ENCODE measurements at places on chromosomes 5 and 9.

DNA sequence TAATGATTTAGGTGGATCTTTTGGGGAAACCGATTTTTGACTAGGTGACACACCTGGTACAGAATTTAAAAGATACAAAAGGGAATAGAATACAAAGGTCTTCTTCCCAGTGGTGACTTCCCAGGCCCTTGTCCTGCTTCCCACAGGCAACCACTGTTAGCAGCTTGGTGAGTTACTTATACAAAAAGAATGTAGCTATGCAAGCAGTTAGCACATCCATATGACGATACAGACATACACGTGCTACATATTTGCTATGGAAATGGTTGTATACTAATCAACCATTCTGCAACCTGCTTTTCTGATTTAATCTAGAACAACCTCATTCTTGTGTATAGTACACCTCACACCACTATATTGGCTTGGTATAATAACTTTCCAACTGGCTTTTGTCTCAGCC lies 51.0 kb downstream of the OTULIN start:
- DNase-seq, result no peak

DNA sequence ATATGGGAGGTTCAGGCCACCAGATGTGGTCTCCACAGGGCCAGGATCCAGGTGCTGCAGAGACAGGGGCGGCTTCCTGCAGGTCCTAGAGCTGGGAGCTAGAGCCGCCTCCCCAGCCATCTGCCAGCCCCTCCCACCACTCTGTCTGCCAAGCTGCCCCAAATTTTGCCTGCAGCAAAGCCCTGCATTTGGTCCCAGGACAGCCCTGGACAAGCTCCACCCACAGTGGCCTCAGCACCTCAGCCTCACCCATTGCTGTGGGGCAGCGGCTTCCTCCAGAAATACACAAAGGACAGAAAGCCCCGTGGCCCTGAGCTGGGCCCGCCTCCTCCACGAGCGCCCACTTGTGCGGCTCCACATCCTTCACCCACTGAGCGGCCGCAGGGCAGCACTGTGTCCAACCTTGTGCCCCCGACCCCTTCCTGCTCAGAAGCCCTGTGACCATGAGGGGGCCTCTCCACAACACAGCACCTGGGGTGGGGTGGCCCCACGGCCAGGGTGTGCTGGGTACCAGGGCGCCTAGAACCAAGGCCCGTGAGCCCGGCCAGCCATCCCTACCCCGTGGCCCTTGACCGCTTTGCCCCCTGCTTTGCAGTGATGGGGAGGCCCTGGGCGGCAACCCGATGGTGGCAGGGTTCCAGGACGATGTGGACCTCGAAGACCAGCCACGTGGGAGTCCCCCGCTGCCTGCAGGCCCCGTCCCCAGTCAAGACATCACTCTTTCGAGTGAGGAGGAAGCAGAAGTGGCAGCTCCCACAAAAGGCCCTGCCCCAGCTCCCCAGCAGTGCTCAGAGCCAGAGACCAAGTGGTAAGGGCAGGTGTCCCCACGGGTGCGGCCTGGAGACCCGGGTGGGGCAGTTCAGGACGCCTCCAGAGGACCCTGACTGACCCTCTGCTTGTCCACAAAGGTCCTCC lies 3.7 kb upstream of the AJM1 start:
- DNase-seq, result no peak

DNA sequence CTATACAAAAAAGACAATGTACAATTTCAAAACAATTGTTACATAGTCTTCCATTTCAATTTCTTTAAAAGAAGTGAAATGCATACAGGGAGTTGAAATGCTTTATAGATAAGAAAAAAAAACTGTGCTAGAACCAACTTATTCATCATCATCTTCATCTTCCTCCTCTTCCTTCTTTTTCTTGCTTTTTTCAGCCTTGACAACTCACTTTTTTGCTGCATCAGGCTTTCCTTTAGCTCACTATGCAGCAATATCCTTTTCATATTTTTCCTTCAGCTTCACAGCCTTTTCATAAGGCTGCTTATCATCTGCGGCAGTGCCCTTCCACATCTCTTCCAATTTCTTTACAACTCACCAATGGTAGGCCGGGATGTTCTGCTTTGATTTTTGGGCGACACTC lies 4.4 kb downstream of the LHFPL2 start:
- DNase-seq, result no peak

- peak; percentile 21 for DNase-seq
These were observed 48.9 kb downstream of the PFDN1 start for GRCh38 chr5:140253985-140254384.

DNA sequence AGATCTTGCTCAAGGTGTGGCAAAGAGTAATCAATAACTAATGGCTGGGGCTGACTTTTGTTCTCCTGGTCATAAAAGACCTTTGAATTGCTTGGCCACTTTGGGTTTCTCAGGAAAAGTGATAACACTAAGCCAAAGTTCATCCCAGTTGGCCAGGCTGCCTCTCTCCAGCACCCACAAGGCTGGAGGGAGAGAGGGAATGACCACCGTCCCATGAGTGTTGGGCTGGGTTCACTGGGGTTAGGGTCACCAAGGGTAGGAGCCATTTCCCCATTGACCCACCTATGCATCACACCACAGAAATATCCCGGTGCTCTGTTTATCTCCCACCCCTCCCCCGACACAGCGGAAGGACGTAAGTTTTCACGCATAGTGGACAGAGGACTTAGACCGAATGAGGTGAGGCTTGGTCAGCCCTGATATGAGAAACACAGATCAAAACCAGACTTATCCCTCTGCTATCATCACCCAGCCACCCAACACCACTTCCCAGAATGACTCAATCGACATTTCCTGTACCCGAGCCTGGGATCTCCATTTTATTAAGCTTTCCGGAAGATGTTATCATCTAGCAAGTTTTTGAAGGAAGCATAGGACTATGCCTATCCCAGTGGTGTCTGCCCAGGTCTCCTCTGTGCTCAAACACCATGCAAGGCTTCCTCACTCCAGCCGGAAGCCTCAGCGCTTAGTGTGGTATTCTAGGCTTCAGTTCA lies 27.0 kb upstream of the PPARGC1B start:
- no peak for DNase-seq

GRCh38 chr9:107717529-107718314 lies 228.2 kb upstream of the KLF4 start:
- DNase-seq, result no peak
